ENCODE measurements at places on chromosomes 2 and 18. TPM values are rescaled to one million over a fixed set of nuclear protein-coding genes. Genes with fewer than 3 reads are reported as not detected.

The C2orf81 gene
- total RNA-seq: 5.7 TPM

- peak; percentile 52 for DNase-seq
These were observed at the start of gene RSAD2 for GRCh38 chr2:6877402-6878304. RSAD2 (plus strand) TSS chr2:6877777; CDS start chr2:6877801, 24 bp downstream.

GRCh38 chr2:165109915-165110314 is 93.9 kb downstream of the SCN3A start:
- DNase-seq: no peak

DNA sequence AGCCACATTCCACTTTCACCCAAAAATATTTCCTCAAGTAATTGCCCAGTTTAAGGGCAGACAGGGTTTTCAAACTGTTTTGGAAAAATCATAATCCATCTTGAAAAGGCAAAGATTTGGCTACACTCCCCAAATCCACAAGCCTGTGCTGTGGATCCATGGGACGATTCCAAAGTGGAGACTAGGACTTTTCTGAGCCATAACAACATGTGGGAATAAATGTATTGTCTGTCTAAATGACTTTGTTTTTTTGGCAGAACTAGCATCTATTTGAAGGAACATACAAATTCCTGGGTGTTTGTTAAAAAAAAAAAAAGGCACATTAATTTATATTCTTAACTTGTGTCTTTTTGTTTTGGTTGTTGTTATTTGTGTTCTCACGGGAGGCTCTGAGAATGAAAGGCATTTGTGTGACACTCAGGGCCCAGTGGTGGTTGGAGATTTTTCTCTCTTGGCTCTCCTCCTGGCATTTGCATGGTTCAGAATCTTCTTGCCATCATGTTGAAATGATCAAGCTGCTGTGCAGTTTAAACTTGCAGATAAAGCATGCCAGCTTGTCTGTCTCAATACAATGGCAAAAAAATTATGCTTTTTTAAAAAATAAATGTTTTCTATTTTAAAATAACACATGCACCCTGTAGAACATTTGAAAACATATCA is 277.4 kb downstream of the EN1 start:
- no peak for DNase-seq

GRCh38 chr18:74407888-74408287 is 49.2 kb downstream of the DIPK1C start:
- no peak for DNase-seq

GRCh38 chr2:75632813-75633212 is 13.8 kb upstream of the MRPL19 start:
- DNase-seq: no peak

DNA sequence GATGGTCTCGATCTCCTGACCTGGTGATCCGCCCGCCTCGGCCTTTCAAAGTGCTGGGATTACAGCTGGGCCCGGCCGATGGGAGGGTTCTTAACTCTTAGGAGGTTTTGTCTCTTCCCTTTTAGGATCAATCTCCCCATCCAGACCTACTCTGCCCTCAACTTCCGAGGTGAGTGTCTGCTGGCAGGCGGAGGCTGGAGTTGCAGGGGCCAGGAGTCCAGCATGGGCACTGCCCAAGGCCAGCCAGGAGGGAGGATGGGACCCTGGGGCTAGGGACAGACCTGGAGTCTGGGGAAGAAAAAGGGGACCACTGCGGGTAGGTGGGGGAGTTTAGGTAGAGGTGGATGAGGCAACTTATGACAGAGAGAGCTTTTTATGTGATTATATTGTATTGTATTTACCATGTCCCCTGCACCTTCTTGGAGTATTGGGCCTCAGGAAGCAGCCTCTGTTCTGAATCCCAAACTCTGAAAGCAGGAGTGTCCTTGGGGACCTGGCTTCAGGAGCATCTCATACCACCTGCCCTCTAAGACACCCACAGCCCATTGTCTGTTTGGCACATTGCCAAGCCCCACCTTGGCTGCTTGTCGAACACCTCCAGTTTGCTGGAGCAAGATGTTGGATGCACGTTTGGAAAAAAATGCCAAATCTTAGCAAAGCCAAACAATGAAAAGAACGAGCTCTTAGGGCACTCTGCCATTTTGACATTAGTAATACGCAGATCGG is 5.6 kb downstream of the DES start:
- no peak for DNase-seq

GRCh38 chr2:37349231-37349860 is 4.9 kb downstream of the QPCT start:
- DNase-seq: no peak

- no peak for DNase-seq
These were observed 52.6 kb downstream of the MGAT5 start for GRCh38 chr2:134306521-134306920.

DNA sequence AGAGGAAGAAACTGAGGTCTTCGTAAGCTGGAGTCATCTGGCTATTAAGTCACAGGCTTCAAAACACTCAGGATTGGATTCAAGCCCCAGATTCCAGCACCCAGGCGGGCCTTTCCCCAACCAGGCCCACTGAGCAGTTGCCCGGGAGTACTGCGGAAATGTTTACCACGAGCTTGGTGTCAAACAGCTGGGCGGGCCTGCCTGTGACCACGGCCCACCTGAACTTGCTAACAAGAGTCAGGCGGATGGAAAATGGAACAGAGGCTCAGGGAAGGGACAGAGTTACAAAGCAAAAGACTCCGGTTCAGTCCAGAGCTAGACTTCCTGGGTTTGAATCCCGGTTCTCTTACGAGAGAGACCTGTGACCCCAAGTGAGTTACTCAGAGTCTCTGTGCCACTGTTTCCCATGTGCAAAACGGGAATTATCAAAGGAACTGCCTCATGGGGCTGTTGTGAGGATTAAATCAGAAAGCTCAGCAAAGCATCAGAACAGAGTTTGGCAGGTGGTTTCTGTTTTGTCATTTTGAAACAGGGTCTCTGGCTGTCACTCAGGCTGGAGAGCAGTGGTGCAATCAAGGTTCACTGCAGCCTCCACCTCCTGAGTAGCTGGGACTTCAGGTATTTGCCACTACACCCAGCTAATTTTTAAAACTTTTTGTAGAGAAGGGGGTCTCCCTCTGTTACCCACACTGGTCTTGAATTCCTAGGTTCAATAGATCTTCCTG is 49.0 kb upstream of the TFCP2L1 start:
- no peak for DNase-seq

GRCh38 chr2:218984239-218985020 is 554 bp downstream of the FEV start:
- DNase-seq: no peak

DNA sequence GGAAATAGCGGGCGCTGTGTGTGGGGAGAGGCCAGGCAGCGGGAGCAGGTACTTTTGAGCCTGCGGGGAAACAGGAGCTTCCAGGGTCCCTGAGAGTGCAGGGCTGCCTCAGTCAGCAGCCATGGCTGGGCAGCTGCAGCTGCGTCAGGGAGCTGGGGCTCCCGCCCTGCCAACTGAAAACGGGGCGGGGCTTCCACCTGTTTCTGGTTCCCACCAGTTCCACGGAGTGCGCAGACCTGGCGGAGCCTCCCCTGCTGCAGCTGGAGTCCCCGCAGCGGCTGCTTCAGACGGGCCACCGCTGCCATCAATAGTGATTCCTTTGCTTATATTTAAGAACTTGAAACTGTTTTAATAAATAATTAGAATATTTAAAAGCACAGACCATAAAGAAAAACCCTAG is 30.6 kb upstream of the RPRM start:
- DNase-seq: no peak

GRCh38 chr18:68482815-68483214 is 232.1 kb downstream of the TMX3 start:
- no peak for DNase-seq

DNA sequence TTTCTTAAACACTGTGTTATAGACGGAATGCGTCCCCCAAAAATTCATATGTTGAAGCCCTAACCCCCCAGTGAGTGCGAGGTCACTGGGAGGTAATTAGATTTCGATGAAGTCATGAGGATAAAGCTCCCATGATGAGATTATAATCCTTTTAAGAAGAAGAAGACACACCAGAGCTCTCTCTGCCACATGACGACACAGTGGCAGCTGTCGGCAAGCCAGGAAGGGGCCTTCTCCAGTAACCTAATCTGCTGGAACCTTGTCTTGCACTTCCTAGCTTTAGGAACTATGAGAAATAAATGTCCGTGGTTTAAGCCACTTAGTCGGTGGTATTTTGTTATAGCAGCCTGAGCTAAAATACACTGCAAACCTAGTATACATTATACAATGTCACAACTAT is 12.3 kb downstream of the TMEM237 start:
- DNase-seq: no peak

Data from Calu3 (cell line).